Activated CD8-positive, alpha-beta memory T cell treated with anti-CD3 and anti-CD28 coated beads, Interleukin-2, amount 10 ng/mL, durations not matched to agents 7 days and 5 days (primary cell): ENCODE measurements at places on chromosomes 2 and 18. TPM values are rescaled to one million over a fixed set of nuclear protein-coding genes. Genes with fewer than 3 reads are reported as not detected.

The PKDCC gene
- not detected for total RNA-seq

The STARD6 gene
- 0.20 TPM for total RNA-seq

DNA sequence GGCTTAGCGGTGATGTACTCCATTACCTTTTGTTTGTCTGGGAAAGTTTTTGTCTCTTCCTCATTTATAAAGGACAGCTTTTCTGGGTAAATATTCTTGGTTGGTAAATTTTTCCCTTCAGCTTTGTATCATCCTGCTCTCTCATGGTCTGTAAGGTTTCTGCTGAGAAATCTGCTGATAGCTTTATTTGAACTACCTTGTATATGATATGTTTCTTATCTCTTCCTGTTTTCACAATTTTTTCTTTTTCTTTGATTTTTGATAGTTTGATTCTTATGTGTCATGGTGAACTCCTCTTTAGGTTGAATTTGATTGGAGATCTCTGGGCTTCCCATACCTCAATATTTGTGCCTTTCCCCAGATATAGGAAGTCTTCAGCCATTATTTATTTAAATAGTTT, 44.7 kb downstream of the MSTN start:
- no peak overlapping the region for H3K27ac ChIP-seq
- no peaks in the 10 kb centered on the region for H3K36me3 ChIP-seq
- H3K4me1 ChIP-seq, result no peaks in the 10 kb centered on the region

DNA sequence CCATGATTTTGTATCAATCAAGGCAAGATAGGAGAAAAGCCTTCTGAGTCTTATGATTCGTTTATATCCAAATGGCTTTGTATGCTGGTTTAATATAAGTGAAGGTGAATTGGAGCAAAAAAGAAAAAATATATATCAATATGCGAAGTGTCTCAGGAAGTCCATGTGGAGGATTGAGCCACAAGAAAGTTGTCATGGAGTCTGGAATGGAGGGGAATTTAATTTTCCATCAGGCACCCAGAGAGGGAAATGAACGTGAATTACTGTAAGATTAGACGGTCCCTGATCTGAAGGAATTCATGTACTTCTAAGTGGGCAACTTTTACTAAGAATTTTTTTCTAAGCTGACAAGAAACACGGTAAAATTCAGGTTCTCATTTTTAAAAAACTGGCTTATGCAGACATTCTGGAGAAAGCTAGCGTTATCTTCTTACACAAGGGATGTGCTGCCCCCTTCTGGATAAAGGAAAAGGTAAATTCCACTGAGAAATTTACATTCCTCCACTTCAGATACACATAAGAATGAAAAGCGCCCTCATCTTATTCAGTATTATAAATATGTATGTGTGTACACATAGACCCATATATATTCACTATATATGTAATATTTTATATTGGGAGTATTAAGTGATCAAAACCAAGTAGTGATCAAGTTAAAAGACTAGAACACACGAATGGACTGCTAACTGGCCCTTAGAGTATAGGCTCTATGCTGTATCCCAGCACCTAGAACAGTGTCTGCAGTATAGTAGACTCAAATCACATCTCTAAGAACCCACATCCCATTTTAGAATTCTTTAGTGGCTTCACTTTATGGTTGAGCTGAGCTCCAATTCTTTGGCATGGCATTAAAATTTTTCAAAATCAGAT, 289.0 kb upstream of the TFPI start:
- no peak overlapping the region for H3K27ac ChIP-seq
- no peaks in the 10 kb centered on the region for H3K4me1 ChIP-seq
- H3K36me3 ChIP-seq, result no peaks in the 10 kb centered on the region
